ENCODE measurements at places on chromosomes 6 and 20.
A peak's percentile ranks its signal among the peaks of the same experiment; 100 is the strongest.

GRCh38 chr6:43159599-43159998 lies 11.5 kb upstream of the SRF start:
- DNase-seq, result no peak

- DNase-seq, result no peak
These were observed 67.9 kb upstream of the E2F3 start for GRCh38 chr6:20333721-20334269.

DNA sequence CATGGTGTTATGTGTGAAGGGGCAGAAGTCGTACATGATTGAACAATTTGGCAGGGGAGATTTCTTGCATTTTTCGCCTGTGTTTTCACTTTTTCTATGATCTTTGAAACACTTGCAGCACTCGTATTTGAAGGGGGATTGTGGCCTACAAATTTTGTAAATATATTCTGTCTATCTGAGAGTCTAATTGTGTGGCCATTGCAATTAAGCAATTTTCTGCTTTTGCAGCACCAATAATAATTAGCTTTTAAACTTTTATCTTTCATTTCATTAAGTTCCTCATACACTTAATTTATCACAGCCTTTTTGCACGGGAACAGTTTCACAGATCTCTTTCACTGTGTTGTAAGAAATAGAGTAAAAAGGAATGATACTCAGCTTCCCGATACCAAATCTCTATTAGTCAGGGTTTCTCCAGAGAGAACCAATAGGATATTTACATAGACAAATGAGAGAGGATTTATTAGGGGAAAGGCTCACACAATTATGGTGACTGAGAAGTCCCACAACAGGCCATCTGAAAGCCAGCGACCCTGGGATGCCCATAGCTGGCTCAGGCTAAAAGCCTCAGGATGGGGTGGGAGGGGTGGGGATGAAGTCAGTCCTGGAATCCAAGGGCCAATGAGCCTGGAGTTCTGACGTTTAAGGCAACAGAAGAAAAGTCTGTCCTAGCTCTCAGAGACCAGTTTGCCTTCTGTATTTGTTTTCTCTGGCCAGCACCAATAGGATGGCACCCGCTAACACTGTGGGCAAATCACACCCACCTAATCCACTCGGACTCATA lies 58.3 kb downstream of the KIF6 start:
- no peak for DNase-seq

GRCh38 chr6:133724726-133725125 lies 164.2 kb upstream of the TCF21 start:
- DNase-seq, result peak; percentile 26

DNA sequence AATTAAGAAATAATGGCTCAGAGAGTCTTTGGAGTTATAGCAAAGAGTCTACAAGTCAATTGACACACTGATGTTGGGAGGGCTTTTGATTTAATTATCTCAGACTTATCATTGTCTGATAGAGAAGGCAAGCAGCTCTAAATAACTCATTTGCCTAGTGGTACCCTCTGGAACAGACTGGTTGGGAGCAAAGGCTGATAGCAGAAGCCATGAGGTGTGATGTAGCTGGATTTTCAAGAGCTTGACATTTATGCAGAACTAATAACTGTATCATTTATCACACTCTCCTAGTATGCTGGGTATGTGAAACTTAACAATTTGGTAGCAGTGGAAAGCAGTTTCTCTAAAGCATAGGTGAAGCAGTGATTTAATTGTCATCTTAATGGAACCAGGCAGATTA lies 380.6 kb downstream of the TENT5A start:
- DNase-seq, result no peak

- no peak for DNase-seq
These were observed 47.8 kb downstream of the GFOD1 start for GRCh38 chr6:13439644-13440043.

- peak; percentile 1 for DNase-seq
These were observed 24.9 kb upstream of the MAP3K7 start for GRCh38 chr6:90611543-90612312.

- DNase-seq, result no peak
These were observed 18.7 kb downstream of the DIDO1 start for GRCh38 chr20:62907384-62908317.

- peak; percentile 90 for DNase-seq
These were observed 22.7 kb upstream of the MOCS1 start for GRCh38 chr6:39956936-39957335.

GRCh38 chr6:137861550-137862337 lies 5.3 kb upstream of the TNFAIP3 start:
- no peak for DNase-seq

GRCh38 chr6:24497254-24497970 lies 2.6 kb downstream of the ALDH5A1 start:
- no peak for DNase-seq

DNA sequence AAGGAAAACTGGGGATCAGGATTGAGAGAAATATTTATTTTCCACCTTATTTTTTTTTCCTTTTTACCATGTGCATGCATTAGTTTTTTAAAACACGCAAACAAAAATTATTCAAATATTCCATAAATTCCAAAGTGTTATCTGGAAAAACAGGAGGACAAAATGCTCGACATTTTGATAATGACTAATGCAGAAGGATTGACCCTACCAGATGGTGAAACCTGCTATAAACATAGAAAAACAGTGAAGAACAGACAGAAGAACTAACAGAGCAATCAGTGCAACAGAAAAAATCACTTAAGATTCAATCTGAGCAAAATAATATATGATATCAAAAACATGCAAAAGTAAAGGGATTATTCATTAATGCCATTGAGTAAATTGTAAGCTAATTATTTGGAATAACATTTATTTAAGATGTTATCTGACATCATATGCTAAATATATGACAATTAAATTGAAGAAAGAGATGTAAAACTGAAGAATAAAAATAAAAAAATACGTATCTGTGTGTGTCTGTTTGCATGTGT lies 218.4 kb downstream of the LMBRD1 start:
- no peak for DNase-seq

- no peak for DNase-seq
These were observed 173.0 kb downstream of the PRKN start for GRCh38 chr6:162554531-162554930.

- no peak for DNase-seq
These were observed 92.7 kb downstream of the LY86 start for GRCh38 chr6:6681075-6681849.

- no peak for DNase-seq
These were observed 123.3 kb downstream of the ZFAND3 start for GRCh38 chr6:37942606-37943376.

GRCh38 chr6:166633732-166634535 lies 6.9 kb upstream of the RPS6KA2 start:
- no peak for DNase-seq

GRCh38 chr6:32785781-32786533 lies 22.6 kb upstream of the HLA-DQB2 start:
- peak; percentile 41 for DNase-seq

- no peak for DNase-seq
These were observed 66.9 kb downstream of the PHACTR2 start for GRCh38 chr6:143744551-143745165.

DNA sequence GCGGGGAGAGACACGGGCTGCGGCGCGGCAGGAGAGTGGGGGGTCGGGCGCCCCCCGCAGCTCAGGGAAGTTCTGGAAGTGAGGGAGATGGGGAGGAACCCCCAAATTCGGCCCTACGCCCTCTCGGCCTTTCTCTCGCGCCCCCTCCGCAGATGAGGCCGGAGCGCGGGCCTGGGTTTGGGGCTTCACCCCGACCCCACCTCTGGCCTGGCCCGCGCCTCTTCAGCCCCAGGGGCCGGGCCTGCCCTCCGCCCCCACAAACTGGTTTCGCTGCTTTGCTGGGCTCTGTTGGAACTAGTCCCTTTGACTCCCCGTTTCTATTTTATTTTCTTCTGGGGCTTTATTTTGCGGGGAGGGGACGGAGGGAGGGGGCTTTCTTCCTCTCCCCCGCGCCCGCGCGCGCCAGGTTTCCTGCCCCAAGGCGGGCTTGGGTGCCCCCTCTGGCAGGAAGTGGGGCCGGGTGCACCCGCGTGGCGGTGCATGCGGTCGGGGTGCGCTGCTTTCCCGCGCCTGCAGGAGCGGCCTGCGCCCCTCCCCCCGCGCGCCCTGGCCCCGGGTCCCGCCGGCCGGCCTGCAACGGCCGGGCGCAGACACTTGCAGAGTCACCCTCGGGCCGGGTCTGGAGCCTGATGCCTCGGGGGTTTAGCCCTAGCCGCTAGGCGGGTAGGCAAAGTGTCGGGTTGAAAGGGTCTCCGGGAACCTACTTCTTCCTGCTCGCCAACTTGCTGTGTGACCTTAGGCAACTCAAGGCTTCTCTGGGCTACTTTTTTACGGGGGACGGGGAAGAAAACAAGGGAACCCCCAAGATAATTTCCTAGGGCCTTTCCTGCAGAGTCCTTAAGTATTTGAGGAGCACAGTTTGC lies 1.3 kb downstream of the HMGA1 start:
- DNase-seq, result no peak

DNA sequence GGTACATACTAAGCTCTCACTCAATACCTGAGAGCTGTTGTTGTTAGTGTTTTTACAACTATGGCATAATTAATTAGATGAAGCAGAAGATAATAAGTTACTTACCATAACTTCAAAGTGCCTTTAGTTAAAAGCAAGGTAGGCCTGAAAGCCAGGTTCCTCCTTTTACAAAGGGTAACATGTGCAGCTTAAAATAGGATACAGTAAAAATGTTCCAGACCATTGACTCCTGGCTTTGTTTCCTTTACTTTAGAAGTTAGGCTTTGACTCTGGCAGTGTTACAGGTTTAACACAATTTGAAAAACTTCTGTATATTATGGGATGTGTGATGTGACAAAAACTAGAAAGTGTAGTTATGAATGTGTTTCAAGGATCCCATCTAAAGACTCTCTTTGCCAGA lies 522.5 kb downstream of the EPM2A start:
- DNase-seq, result no peak

- DNase-seq, result no peak
These were observed 115.2 kb upstream of the AKIRIN2 start for GRCh38 chr6:87817183-87817582.

DNA sequence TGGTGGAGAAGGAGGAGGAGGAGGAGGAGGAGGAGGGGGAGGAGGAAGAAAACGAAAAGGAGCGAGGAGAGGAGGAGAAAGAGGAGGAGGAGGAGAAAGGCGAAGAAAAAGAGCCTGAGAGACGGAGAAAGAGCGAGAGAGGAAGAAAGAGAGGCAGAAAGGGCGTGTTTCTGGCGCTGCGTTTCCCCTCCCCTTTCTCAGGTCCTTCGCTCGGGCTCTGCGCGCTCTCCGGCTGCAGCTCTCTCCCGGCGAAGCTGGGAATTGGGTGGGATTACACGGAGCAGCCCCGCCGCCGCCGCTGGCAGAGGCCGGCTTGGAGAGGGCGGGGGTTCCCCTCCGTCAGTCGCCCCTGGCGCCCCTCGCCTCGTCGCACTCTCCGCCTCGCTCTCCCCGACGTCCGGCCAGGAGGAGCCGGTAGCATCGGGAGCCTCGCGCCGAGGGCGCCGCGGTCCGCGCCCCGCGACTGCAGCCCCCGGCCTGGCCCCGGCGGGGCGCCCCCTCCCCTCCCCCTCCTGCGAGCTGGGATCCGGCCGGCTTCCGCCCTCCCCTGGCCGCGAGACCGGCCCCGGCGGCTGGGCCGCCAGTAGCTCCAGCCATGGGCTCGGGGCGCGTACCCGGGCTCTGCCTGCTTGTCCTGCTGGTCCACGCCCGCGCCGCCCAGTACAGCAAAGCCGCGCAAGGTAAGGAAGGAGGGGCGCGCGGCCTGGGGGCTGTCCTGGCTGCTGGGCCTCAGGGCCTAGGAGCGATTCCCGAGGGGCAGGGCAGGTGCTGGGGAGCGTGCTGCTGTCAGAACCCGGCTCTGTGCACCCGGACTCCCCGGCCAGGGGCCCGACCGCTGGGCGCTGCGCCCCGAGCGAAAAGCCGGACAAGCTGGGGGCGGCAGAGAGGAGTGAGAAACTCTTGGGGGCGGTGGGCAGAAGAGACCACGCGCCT lies at the start of gene SCUBE3:
SCUBE3 (plus strand) TSS at position 133 of the 933 bp plus-strand sequence; CDS start at position 596, 463 bp downstream.
- peak; percentile 18 for DNase-seq

DNA sequence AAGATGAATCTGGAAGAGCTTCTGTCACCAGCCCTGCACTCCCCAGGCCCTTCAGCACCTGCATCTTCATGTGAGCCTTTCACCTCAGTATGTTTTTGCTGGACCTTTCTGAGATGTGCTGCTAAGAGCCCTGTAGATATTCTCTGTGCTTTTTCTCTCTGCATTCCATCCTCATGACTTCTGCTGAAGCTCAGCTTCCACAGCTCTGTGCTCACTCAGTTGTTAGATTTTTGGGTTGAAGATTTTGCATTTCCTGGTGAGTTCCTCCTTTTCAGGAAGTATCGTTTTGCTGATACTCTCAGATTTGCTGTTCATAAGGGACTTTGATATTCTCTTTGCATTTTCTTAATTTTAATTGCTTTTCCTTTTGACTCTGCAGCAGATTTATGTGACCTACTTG lies 18.3 kb downstream of the KIAA1586 start:
- peak; percentile 46 for DNase-seq

DNA sequence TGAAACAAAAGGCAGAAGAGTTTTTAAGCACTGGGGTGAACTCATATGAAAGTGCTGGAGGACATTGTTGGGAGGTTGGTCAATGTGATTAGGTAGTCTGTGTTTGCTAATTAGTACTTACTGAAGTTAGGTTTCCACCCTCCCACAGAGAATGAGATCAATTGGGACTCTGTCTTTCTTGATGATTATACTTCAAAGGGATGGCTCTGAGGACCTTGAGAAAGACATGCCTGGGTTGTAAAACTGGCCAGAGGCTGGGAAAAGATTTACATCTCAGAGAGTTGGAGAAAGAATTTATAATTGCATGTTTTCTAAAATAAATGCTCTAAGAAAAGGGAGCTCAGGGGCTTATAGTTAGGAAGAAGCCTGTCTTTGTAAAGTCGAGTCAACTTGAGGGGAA lies 74.0 kb downstream of the CD109 start:
- no peak for DNase-seq

- DNase-seq, result peak; percentile 90
These were observed 15.5 kb upstream of the CLDN20 start for GRCh38 chr6:155248008-155249001.
